ENCODE measurements at places on chromosomes 2 and 18. TPM values are rescaled to one million over a fixed set of nuclear protein-coding genes. Genes with fewer than 3 reads are reported as not detected.
A peak's percentile ranks its signal among the peaks of the same experiment; 100 is the strongest.

GRCh38 chr18:57798713-57799373 lies 4.3 kb downstream of the ATP8B1 start:
- DNase-seq: no peak

- no peak for DNase-seq
Observed at GRCh38 chr18:59050661-59051057, 89.0 kb upstream of the SEC11C start.

DNA sequence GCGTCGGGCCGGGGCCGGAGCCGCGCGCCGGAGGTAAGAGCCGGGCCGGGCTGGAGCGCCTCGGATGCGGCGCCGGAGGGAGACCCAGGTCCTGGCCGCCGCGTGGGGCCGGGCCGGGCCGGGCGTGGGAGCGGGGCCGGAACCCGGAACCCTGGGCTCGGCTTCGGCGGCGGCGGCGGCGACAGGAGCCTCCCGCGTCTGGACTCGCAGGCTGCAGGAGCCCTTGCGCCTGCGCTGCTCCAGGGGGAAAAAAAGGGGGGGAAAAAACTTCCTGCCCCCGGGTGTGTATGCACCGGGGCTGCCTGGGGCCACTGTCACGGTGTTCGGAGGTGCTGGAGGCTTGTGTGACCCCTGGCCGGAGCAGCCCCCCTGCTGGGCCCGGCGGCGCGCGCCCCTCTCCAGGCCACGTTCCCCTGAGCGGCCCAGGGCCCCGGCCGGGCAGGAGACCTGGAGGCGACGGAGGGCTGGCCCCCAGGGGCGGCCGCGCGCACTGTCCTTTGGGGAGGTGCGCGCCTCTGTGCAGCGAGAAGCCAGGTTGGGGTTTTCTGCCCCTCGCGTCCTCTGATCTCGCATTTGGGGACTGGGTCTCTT lies 864 bp downstream of the KLHL29 start:
- DNase-seq: peak; percentile 16

- DNase-seq: no peak
Observed at GRCh38 chr2:69307579-69308064, 79.4 kb downstream of the GFPT1 start.

- no peak for DNase-seq
Observed at GRCh38 chr2:2933426-2933825, 444.2 kb downstream of the EIPR1 start.

GRCh38 chr2:70757966-70758365 lies 10.0 kb downstream of the ADD2 start:
- DNase-seq: no peak

DNA sequence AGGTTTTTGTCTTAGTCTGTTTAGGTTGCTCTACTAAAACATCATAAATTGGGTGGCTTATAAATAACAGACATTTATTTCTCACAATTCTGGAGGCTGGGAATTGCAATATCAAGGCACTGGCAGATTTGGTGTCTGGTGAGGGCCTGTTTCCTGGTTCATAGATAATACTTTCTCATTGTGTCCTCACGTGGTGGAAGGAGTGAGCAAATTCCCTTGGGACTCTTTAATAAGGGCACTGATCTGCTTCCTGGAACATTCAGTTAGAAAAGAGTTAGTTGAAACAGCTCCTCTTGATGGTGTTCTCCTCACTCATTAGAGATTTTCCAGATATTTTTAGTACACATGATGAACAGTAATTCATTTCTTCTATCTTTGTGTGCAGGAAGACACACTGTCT lies 22.3 kb downstream of the COL4A3 start:
- no peak for DNase-seq

- no peak for DNase-seq
Observed at GRCh38 chr2:16855183-16855582, 189.5 kb upstream of the CYRIA start.

- no peak for DNase-seq
Observed at GRCh38 chr2:73449404-73449803, 63.8 kb downstream of the ALMS1 start.

Gene CYP26B1
- 0.19 TPM for total RNA-seq

Gene FAP
- 57.7 TPM for total RNA-seq

Gene GREB1
- 0.52 TPM for total RNA-seq

Gene WIPF1
- total RNA-seq: 14.2 TPM

Gene HAAO
- not detected for total RNA-seq

Gene FBXO48
- total RNA-seq: 0.83 TPM

Gene MFSD6
- total RNA-seq: 14.0 TPM
